ENCODE measurements at places on chromosomes 12 and 14. TPM values are rescaled to one million over a fixed set of nuclear protein-coding genes. Genes with fewer than 3 reads are reported as not detected.

The SERPINA9 gene
- not detected for polyA plus RNA-seq

DNA sequence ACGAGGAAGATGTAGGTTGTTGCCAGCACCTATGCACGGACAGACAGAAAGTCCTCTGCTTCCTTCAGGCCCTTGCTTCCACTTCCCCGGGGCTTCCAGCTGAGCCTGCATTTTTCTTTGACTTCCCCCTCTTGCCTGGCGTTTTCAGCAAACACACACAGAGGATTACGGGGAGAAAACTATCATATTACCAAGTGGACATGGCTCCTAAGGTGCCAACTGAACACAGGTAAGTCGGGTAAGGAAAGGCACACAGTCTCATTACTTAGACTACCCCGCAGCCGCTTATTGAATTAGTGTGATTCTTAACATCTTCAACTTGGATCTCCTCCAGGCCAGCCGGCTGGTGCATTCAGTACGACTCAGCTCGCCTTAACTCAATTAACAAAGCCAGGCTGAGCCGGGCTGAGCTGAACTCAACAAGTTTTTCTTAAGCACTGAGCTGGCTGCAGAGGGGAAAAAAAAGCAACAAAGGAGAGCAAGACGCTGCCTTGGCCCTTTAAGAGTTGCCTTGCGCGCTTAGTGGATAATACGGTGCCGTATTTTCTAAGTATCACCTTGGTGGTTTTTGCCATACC lies 19.2 kb upstream of the MAP1LC3B2 start:
- no peak for DNase-seq

GRCh38 chr14:105060751-105061427 lies 4.3 kb downstream of the GPR132 start:
- DNase-seq = no peak

DNA sequence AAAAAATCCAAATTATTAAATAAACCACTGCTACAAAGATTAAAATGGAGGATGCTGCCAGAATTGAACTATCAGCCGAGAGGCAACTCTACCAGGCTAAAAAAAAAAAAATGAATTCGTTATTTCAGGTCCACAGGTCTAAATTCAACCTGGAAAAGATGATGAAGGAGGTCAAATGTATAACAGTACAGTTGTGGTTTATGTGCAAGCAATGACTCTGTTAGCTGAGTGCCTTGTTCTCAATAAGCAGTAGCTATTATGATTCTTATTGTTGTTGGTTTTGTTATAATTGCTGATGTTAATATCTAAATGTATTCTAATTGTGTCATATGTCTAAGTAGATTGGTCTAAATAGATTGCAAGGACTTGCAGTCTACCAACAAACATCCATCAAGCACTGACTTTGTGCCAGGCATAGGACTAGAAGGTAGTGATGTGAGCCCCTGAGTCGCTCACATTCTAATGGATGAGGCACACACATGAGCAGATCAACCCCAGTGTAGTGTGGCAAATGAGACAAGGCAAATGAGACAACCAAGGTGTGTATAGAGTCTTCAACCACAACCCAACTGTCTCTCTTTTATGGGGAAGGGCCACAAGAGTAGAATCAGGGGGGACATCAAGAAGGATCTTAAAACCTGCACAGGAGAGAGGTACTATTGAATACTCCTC lies 77.0 kb upstream of the PLEKHG7 start:
- DNase-seq = no peak

GRCh38 chr14:84029246-84029645 lies 1500.7 kb upstream of the FLRT2 start:
- DNase-seq = no peak

The CCDC88C gene
- polyA plus RNA-seq = 37.3 TPM

DNA sequence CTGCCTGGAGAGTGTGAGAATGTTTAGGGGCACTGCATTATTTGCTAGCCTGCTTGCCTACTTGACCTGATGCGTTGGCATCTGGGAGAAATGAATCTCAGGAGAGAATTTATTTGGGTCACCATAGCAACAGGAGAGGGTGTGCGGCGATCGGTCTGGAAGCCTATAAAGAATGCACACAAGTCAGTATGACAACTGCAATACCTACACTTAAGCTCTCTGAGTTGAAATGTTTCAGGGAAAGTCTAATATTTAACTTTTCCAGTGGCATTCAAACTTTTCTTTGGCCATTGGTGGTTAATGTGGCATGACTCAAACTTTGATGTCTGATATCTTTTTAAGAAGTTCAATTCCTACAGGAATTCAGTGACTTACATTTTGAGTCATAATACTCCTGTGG lies 205.1 kb downstream of the NEDD1 start:
- DNase-seq = no peak

GRCh38 chr12:97404093-97404492 lies 58.5 kb upstream of the RMST start:
- DNase-seq = no peak

- DNase-seq = no peak
These were observed 101.5 kb downstream of the TAOK3 start for GRCh38 chr12:118271183-118271582.

The GALNT8 gene
- 3.2 TPM for polyA plus RNA-seq

DNA sequence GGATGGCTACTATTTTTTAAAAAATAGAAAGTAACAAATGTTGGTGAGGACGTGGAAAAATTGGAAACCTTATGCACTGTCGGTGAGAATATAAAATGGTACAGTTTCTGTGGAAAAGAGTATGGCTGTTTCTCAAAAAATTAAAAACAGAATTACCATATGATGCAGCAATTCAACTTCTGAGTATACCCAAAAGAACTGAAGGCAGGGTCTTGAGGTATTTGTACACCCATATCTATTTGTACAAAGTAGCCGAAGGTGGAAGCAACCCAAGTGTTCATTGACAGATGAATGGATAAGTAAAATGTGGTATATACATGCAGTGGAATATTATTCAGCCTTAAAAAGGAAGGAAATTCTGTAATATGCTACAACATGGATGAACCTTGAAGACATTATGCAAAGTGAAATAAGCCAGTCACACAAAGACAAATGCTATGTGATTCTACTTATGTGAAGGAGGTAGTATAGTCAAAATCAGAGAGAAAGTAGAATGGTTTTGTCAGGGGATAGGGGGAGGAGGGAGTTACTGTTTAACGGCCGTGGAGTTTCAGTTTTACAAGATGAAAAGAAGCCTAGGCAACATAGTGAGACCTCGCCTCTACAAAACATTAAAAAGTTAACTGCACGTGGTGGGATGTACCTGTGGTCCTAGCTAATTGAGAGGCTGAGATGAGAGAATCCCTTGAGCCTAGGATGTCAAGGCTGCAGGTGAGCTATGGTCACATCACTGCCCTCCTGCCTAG lies 38.4 kb upstream of the CCT2 start:
- DNase-seq = no peak

The CLEC4A gene
- 3.6 TPM for polyA plus RNA-seq

DNA sequence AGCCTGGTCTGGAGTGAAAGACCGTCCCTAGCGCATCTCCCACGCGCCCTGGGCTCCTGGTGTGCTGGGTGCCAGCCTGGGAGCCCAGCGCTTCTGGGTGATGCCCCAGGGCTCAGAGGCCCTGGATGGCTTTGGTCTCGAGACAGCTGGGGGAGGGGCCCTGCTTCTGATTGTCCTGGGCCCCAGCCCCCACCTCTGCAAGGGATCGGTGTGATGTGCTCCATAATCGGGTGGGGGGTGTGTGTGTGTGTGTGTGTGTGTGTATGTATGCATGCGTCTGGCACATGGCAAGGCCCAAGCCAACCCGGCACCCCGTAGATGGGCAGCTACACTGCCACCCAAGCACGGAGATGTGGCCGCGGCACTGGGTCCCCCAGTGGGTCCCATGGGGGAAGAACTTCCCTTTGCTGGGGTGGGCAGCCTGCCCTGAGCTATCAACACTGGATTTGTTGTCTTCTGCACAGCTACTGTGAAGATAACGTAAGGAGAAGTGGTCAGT lies 3.1 kb downstream of the ZBTB42 start:
- no peak for DNase-seq

- no peak for DNase-seq
These were observed at the start of gene MGP for GRCh38 chr12:14885718-14886221. Gene MGP (minus strand): TSS chr12:14885854. CDS start chr12:14885791, 63 bp downstream.

The P2RX2 gene
- 1.9 TPM for polyA plus RNA-seq

GRCh38 chr12:132429946-132430643 lies 59.9 kb upstream of the FBRSL1 start:
- no peak for DNase-seq

The SYCP3 gene
- 0.23 TPM for polyA plus RNA-seq

GRCh38 chr14:83757916-83758315 lies 1772.0 kb upstream of the FLRT2 start:
- no peak for DNase-seq

GRCh38 chr14:52950898-52951680 lies at the start of gene FERMT2:
Gene FERMT2 (minus strand): TSS chr14:52951050. CDS start chr14:52950568, 482 bp downstream.
- DNase-seq = peak; percentile 68

The FLVCR2 gene
- 7.5 TPM for polyA plus RNA-seq

GRCh38 chr14:77436042-77436441 lies 12.7 kb upstream of the NOXRED1 start:
- no peak for DNase-seq

- no peak for DNase-seq
These were observed 68.0 kb downstream of the RNF34 start for GRCh38 chr12:121467638-121468498.

DNA sequence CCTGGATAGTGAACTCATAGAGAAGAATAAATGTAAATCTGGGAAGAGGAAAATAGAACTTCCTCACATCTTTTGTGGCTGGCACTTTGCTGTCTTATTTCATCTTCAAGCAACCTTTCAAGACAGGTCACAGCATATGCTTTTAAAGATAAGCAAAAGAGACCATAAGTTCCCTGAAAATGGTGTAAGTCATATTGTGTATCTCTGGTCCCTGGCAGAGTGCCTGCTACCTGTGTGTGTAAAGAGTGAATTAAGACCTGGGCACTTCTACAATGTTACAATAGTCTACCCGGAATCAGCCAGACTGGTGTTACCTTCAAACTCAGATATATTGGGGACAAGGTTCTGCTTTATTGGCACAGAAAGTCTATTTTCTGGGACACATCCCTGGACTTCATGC lies 168.8 kb downstream of the SLC2A13 start:
- DNase-seq = no peak

- no peak for DNase-seq
These were observed 1727.1 kb upstream of the SEL1L start for GRCh38 chr14:83260751-83261150.

GRCh38 chr12:125142601-125143000 lies 77.4 kb downstream of the AACS start:
- DNase-seq = no peak

The SLC17A8 gene
- polyA plus RNA-seq = 0.23 TPM

The PIWIL1 gene
- polyA plus RNA-seq = 0.43 TPM

The SIX4 gene
- polyA plus RNA-seq = 6.8 TPM

The LRRC10 gene
- not detected for polyA plus RNA-seq

DNA sequence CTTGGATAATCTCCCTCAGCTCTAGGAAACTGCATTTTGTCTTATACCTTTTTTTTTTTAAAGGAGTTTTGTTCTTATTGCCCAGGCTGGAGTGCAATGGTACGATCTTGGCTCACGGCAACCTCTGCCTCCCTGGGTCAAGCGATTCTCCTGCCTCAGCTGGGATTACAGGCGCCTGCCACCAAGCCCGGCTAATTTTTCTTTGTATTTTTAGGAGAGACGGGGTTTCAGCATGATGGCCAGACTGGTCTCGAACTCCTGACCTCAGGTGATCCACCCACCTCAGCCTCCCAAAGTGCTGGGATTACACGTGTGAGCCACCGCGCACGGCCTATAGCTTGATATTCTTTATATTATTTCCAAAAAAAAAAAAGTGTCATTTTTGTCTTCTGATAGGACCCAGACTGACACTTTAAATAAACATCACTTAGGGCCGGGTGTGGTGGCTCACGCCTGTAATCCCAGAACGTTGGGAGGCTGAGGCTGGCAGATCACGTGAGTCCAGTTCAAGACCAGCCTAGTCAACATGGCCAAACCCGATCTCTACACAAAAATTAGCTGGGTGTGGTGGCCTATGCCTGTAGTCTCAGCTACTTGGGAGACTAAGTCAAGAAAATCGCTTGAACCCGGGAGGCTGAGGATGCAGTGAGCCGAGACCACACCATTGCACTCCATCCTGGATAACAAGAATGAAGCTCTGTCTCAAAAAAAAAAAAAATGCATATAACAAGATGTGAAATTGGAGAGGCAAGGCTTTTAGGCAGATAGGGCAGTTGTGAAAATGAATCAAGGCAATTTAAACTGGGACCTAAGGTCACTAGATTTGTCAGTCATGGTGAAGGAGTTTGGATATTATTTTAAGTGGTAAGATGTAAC lies 18.4 kb downstream of the SLC2A3 start:
- no peak for DNase-seq

DNA sequence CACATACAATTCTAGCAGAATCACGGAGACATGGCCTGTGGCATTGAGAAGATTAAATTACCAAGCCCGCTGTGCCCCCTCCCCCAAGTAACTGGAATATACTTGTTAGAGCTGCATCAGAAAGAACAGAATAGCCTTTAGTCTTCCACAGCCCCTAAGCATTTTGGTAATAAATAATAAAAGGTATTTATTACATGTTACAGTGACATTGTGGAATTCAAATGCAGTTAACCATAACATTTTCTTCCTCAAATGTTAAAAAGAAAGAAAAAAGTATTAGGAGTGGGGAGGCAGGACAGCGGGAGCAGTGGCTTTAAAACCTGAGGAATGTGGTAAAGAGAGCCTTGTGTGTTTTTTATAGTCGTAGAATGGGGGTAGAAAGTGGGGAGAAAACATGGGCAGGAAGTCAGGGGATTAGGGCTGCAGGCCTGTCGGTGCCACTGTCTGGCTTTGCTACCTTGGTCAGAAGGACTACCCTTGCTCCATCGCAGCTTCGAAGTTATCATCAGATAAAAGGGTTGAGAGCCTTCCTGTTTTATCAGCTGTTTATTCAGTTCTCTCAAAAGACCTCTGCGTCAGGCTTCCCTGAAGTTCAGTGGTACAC lies 255.9 kb downstream of the MSRB3 start:
- DNase-seq = no peak

GRCh38 chr12:105538880-105539279 lies 208.4 kb downstream of the C12orf75 start:
- no peak for DNase-seq

DNA sequence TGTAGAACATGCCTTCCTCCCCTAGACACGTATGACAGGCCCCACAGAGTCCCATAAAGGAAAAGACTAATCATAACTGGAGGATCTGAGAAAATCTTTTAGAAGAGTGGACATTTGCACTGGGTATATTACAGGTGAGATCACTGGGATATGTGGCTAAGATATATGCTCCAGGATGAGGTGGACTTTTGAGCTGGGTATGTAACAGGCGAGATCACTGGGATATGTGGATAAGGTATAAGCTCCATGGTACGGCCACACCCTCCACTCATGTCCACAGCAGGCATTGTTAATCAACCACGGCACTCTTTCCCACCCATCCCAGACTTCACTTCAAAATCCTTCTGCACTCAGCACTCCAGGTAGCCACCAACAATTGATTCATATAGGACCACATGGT lies 34.1 kb downstream of the CLMN start:
- no peak for DNase-seq

DNA sequence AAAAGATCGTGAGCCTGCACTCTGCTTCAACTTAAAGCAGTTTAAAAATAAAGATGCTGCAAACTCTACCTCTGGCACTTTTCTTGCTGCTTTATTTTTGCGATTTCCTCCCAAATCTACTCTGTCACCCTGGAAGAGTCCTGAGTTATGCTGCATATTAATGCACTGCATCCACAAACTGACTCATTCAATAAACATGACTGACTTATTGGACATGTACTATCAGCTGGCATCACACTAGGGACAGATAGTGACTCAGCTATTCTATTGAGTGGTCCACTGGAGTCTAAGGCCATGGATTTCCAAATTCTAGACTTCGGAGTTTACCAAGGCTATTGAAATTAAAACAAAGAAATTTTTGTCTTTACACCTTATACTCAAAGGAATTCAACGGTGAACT lies 90.7 kb upstream of the PTPRR start:
- no peak for DNase-seq

All from renal cortex interstitium (tissue), 15 donors.